ENCODE measurements at places on chromosomes 6 and 20. TPM values are rescaled to one million over a fixed set of nuclear protein-coding genes. Genes with fewer than 3 reads are reported as not detected.
A peak's percentile ranks its signal among the peaks of the same experiment; 100 is the strongest.

The STMND1 gene
- not detected for total RNA-seq

The PRIM2 gene
- 26.1 TPM for total RNA-seq

The RBPJL gene
- not detected for total RNA-seq

The OPRL1 gene
- 7.4 TPM for total RNA-seq

The GHRH gene
- not detected for total RNA-seq

DNA sequence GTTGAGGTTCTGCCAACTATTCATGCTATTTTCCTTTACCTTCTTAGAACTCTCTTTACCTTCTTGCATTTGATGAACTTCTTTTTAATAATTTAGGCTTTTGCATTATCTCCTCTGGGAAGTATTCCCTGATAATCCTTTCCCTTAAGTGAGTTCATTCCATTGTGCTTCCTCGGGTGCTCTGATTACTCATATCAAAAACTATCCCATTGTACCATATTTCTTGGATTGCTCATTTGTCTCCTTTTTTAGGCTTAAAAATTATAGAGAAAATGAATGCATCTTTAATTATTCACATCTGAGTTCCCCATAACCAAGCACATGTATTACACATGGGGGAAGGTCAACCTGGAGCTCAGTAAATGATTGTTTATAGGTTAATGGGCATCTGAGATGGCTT, 2.5 kb downstream of the CALHM4 start:
- no peak overlapping the region for H3K27ac ChIP-seq
- no peaks in the 10 kb centered on the region for H3K36me3 ChIP-seq
- peak; percentile 15 for DNase-seq
- H3K4me1 ChIP-seq, result peaks cover 25% of the 10 kb centered on the region
- no peak overlapping the region for H3K4me3 ChIP-seq
- no peaks in the 10 kb centered on the region for H3K27me3 ChIP-seq

- no peaks in the 10 kb centered on the region for H3K27me3 ChIP-seq
- peaks cover 7% of the 10 kb centered on the region for H3K4me1 ChIP-seq
- DNase-seq, result peak; percentile 52
- no peak overlapping the region for H3K4me3 ChIP-seq
- H3K36me3 ChIP-seq, result no peaks in the 10 kb centered on the region
These were observed 331.7 kb downstream of the FRK start for GRCh38 chr6:115729036-115729435.

- H3K36me3 ChIP-seq, result no peaks in the 10 kb centered on the region
- no peak overlapping the region for H3K27ac ChIP-seq
- H3K27me3 ChIP-seq, result no peaks in the 10 kb centered on the region
- no peak overlapping the region for H3K4me3 ChIP-seq
These were observed 139.9 kb downstream of the KCNQ5 start for GRCh38 chr6:72761761-72762160.

DNA sequence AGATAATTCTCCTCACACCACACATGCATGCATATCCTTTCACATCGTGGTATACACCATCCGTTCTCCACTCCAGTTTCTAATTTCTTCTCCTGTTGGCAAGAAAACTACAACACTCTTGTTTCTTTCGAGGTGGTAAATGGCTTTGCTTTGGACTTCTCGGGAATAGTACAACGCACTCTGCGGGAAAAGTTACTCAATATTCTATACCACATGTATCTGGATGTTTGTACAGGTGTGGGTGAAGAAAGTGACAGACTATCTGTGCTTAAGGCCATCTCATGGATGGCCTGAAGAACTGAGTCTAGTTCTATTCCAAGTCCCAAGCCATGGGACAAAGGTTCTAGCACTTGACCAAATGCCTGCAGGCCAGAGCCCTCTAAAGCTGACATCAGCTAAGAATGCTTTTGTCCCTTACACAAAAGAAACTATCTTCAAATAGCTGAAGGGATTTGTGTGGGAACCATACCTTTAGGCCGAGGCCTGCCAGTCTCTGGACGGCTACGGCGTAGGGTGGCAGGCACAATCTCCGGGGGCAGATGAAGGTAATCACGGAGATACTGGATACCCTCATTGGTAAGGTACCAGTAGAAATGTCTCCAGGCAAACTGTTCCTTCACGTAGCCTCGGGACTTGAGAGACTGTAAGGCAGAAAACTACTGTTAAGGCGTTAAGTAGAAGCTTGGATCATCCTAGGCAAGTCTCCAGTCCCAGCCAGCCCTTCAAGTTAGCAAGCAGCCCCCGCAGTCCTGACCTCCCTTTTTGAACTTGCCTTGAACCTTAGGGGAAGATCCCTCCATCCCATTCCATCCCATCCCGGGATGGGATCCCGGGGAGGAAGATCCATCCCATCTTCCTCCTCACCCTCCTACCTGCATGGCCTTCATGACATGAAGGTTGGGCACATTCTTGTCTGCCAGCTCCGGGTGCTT, 1.4 kb downstream of the RPS10 start:
- peak overlapping the region; percentile 47 for H3K27ac ChIP-seq
- peak overlapping the region; percentile 99 for H3K4me3 ChIP-seq
- peaks cover 53% of the 10 kb centered on the region for H3K36me3 ChIP-seq
- H3K27me3 ChIP-seq, result no peaks in the 10 kb centered on the region

GRCh38 chr6:145534989-145535388, 200.3 kb downstream of the EPM2A start:
- H3K36me3 ChIP-seq, result no peaks in the 10 kb centered on the region
- no peak for DNase-seq
- H3K27ac ChIP-seq, result no peak overlapping the region
- peaks cover 9% of the 10 kb centered on the region for H3K4me1 ChIP-seq
- H3K27me3 ChIP-seq, result no peaks in the 10 kb centered on the region

- H3K4me1 ChIP-seq, result no peaks in the 10 kb centered on the region
- no peaks in the 10 kb centered on the region for H3K27me3 ChIP-seq
- H3K4me3 ChIP-seq, result no peak overlapping the region
- DNase-seq, result no peak
- H3K36me3 ChIP-seq, result no peaks in the 10 kb centered on the region
These were observed 23.0 kb upstream of the RPS6KA2 start for GRCh38 chr6:166650047-166650446.

- no peaks in the 10 kb centered on the region for H3K36me3 ChIP-seq
- peaks cover 14% of the 10 kb centered on the region for H3K4me1 ChIP-seq
- H3K4me3 ChIP-seq, result no peak overlapping the region
- H3K27ac ChIP-seq, result no peak overlapping the region
These were observed 14.0 kb upstream of the PMEPA1 start for GRCh38 chr20:57723816-57724215.

Measured in PC-3 (cell line).